IMR-90 (cell line): ENCODE measurements at places on chromosomes 6 and 20. TPM values are rescaled to one million over a fixed set of nuclear protein-coding genes. Genes with fewer than 3 reads are reported as not detected.

The SLC22A3 gene
- not detected in 2 replicates for total RNA-seq

The DZANK1 gene
- 0.54 and 0.83 TPM in 2 replicates for total RNA-seq

The ADNP gene
- 23.1 and 23.3 TPM in 2 replicates for total RNA-seq

The FAM209A gene
- total RNA-seq = 0.18 TPM in 1 of 2 replicates, not detected in the other

The PI3 gene
- not detected in 2 replicates for total RNA-seq

The CNR1 gene
- not detected in 2 replicates for total RNA-seq

The MGME1 gene
- 7.2 and 8.1 TPM in 2 replicates for total RNA-seq

- H3K27me3 ChIP-seq = no peaks in the 10 kb centered on the region
- no peak overlapping the region for H3K4me3 ChIP-seq
- no peaks in the 10 kb centered on the region for H3K36me3 ChIP-seq
- H3K27ac ChIP-seq = no peak overlapping the region
Observed at GRCh38 chr6:42307141-42307470, 89.4 kb upstream of the MRPS10 start.

GRCh38 chr6:30767158-30767943 is 23.0 kb upstream of the IER3 start:
- DNase-seq = no peak
- no peak overlapping the region for H3K4me3 ChIP-seq
- no peaks in the 10 kb centered on the region for H3K36me3 ChIP-seq
- H3K4me1 ChIP-seq = peaks cover 34% of the 10 kb centered on the region
- H3K27ac ChIP-seq = no peak overlapping the region
- no peaks in the 10 kb centered on the region for H3K27me3 ChIP-seq

DNA sequence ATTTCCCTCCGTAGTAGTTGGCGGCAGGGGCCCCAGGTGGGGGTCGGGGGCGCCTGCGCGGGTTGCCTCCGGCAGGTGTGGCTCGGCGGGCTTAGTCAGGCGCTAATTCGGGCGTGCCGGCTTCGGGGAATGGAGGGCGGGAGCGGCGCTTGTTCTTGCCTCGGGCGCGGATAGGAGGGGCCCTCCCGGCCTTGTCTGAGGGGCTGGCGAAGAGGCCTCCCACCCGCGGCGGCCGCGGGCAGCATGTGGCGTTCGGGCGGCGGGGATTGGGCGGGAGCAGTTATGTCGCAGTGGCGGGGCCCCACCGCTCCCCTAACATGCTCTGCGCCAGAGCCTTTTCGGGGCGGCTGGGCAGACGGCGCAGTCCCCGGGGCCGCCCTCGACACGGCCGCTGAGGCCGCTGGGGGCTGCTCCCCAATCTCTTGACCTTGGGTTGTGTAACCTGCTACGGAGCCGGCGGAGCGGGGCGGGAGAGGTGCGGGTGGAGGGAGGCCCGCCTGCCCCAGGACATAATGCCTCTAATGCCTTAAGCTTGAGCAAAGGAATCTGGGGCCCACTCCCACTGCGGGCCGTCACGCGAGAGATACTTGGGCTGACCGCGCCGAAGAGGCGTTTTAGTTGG is 1.1 kb downstream of the AMD1 start:
- peaks cover 3% of the 10 kb centered on the region; the same call in 1 of the 2 replicates for H3K4me1 ChIP-seq
- H3K4me3 ChIP-seq = peak overlapping the region; percentile 66
- H3K27ac ChIP-seq = peak overlapping the region; percentile 73
- no peak for DNase-seq

GRCh38 chr20:2368621-2369020 is 12.1 kb upstream of the TGM6 start:
- no peaks in the 10 kb centered on the region for H3K4me1 ChIP-seq
- no peaks in the 10 kb centered on the region for H3K36me3 ChIP-seq
- no peak overlapping the region for H3K27ac ChIP-seq

DNA sequence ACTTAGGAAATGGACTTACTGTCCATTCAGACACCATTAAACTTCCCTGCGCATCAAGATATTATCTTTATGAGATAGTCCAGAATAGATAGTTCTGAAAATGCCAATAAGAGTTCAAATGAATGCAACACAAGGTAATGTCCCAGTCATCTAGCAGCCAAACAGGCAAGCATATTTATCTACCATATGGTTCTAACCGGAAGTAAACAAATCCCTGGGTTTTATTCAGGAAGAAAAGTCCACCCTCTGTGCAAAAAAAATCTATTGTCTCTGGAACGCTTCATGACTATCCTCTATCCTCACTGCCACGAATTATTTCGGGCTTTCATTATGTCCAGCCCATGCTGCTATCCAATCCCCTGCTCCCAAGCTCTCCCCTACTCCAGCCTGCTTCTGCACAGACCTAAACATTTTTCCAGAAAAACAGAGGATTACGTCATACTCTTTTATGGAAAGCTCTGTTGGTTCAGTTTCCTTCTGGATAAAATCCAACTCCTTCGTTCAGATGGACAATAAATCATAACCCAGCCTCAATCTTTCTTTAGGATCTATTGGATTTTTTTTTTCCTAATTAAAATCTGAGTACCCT is 11.4 kb downstream of the PPIL6 start:
- peak; percentile 74 for DNase-seq
- H3K4me1 ChIP-seq = no peaks in the 10 kb centered on the region; the same call in 1 of the 2 replicates
- no peaks in the 10 kb centered on the region for H3K36me3 ChIP-seq
- no peak overlapping the region for H3K4me3 ChIP-seq
- H3K27me3 ChIP-seq = peaks cover 2% of the 10 kb centered on the region; the same call in 1 of the 2 replicates
